NCI-H460 (cell line): ENCODE measurements at places on chromosomes 3 and 15.

DNA sequence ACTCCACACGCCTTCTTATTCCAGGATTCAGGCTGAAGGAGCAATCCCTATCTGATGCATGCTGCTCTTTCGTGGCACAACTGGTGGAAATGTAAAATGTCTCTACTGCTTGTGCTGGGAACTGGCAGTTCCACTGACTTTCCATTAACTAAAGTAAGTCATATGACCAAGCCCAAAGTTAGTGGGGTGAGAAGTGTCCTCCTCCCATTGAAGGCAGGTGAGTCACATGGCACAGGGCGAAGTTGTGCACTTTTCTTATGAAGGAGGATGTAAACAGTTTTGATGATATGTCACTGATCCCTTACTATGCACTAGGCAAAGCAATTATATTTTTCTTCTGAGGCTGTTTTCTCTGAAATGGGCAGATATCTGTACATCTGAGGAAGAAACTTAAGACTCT, 51.6 kb downstream of the SLC7A14 start:
- no peak for DNase-seq

GRCh38 chr3:30504939-30505338, 101.5 kb upstream of the TGFBR2 start:
- DNase-seq, result no peak

GRCh38 chr15:62112616-62113593, 46.1 kb downstream of the C2CD4A start:
- no peak for DNase-seq

DNA sequence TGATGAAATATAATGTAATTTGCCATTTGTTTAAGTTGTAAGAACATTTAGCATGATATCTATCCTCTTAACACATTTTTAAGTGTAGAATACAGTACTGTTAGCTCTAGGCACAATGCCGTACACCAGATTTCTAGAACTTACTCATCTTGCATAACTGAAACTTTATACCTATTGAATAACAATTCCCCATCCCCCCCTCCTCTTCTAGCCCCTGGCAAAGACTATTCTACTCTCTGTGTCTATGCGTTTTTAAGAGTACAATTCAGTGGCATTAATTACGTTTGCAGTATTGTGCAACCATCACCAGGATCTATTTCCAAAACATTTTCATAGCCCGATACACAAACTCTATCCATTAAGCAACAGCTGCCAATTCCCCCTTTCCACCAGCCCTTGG, 261.7 kb downstream of the PLOD2 start:
- DNase-seq, result no peak

- no peak for DNase-seq
Measured at GRCh38 chr15:73746883-73747282, 6.3 kb downstream of the INSYN1 start.

GRCh38 chr3:163474766-163475165, 1603.5 kb downstream of the SI start:
- DNase-seq, result no peak

GRCh38 chr15:69725957-69726356, 273.3 kb downstream of the RPLP1 start:
- DNase-seq, result no peak
